ENCODE measurements at places on chromosomes 1 and 21.
A peak's percentile ranks its signal among the peaks of the same experiment; 100 is the strongest.

- no peak for DNase-seq
Measured at GRCh38 chr1:64948905-64949833, 17.2 kb downstream of the JAK1 start.

DNA sequence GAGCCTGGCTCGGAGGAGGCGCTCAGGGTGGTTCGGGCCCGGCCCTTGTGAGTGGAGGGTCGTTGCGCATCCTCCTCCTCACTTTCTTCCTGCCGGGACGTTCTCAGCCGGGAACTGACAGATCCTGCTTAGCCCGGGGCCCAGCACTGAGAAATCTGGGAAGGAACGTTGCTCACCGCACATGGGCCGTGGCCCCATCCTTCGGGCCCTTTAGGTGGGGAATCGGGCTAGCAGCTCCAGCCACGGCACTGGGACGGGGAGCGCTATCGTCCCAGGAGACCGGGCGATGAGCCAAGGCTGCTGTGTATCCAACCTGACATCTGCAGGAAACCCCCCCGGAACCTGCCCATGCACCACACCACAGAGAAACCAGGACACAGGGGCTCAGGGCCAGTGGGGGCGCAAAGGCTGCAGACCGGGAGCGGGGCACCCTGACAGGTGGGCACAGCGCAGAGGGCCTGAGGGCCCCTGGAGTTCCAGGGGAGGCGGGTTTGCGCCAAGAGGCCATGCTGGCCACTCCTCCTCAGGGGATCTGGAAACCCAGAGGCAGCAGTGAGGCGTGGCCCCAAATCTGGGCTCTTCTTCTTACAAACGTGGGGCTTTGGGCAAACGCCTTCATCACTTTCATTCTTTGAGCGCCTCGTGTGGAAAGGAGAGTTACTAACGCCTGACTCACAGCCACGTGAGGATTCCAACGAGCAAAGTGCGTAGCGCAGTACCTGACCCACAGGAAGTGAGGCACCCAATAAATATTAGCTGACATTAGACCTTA is at the start of gene SH2D5:
Gene SH2D5, minus strand, starts transcription at position 116 of the 772 bp plus-strand sequence. CDS start 4,659 bp downstream, outside the sequence.
- DNase-seq = peak; percentile 70

GRCh38 chr1:111513410-111514020 is 10.1 kb upstream of the ADORA3 start:
- DNase-seq = no peak

DNA sequence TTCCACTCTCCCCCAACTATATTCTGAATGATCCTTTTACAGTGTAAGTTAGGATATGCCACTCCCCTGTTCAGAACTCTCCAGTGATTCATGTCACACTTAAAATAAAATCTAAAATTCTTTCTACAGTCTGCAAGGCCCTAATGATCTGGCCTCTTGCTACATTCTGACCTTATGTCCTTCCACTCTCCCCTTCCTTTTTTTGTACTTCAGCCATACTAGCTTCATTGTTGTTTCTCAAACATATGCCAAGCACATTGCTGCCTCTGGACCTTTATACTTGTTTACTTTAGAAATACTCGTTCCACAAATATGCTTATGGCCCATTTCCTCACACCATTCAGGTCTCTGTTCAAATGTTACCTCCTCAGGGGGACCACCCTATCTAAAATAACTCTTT is 14.8 kb upstream of the PSMA5 start:
- DNase-seq = no peak

DNA sequence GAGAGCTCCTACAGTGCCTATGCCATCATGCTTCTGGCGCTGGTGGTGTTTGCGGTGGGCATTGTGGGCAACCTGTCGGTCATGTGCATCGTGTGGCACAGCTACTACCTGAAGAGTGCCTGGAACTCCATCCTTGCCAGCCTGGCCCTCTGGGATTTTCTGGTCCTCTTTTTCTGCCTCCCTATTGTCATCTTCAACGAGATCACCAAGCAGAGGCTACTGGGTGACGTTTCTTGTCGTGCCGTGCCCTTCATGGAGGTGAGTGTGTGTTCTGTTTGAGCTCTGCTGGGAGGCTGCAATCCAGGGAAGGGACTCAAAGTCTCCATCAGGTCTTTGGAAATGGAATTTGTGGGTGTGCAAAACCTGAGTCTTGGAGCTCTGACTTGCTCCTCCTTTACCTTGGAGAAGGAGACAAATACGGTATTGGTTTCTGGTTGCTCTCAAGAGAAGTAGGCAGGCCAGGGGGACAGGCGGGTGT is 658 bp downstream of the GPR37L1 start:
- no peak for DNase-seq

DNA sequence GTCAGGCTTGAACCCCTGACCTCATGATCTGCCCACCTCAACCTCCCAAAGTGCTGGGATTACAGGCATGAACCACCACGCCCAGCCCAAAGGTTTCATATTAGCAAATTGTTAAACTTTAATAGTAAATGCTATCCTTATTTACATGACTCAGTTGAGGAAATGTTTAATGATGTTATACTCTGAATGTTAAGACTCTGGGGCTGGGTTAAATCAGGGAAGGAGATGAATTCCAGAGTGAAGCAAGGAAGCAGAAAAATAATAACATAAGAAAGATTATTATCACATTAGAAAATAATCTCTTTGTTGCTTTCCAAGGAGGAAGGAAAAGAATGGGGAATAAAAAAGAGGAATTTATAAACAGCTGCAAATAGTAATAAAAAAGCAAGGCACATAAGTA is 105.3 kb downstream of the PTGS2 start:
- DNase-seq = no peak

DNA sequence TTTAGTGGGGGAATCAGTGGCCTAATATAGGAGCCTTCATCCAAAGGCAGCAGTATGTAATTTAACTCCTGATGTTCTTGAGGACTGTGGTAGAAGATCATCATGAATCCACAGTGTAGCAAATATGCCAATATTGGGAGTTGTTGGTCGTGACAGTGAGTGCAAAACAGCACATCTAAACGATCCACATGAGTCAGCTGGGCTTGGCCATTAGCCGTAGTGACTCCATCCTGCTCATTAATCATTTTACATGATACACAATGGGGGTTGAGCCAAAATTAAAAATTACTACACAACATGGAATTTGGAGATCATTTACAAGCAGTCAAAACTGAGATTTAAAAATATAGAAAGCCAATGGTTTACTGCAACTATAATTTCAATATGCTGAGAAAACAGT is 653.9 kb upstream of the CAMK1G start:
- no peak for DNase-seq

DNA sequence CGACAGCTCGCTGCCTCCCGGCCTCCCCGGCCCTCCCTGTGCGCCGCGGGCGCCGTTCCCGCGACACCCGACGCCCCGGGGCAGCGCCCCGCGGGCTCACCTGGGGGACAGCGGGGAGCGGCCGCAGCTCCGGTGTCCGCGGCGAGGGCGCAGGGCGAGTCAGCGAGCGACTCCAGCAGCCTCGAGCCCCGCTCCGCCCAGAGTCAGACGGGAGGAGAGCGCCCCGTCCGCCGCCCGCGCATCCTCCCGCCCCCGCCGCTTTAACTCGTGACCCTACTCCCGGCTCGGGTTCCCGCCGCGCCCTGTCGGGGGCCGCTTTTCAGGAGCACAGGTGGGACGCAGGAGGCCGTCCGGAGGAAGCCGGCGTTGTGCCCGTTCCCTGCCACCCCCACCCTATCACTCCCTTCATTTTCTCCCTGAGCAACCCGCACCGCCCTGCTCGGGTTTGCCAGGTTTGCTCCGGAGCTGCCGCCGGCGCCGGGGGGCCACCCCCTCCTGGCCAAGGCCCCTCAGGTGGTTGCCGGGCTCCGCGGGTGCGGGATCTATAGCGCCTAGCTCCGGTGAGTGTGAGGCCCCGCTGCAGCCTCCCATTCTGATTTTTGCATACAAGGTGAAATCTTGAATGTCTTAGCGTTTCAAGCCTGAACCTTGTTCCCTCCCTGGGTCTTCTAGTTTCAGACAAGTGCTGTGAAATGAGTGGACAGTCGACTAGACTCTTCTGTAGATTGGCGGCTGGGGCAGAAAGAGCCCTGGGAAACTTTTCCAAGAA is at the start of gene MCOLN3:
Gene MCOLN3, minus strand, starts transcription at position 205 of the 769 bp plus-strand sequence. CDS start 3,140 bp downstream, outside the sequence.
- peak; percentile 31 for DNase-seq

DNA sequence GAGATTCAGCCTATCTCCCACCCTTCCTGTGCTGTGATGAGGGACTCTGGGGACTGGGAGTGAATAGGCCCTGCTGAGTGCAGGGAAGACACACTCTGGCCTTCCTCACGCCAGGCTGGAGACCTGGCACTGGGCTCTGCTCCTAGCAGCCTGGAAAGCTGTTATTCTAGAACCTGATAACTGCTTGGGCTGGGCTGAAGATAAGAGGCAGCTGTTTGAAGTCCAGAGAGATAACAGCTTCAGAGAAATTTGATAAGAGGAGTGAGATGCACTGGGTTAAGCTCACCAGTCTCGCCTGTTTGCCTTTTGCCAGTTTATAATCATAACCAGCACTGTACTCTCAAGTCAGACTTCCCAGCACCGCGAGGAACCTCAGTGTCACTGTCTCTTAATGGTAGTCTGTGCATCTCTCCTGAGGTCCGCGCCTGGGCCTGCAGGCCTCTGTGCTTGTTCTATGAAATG is 46.6 kb upstream of the GPR37L1 start:
- DNase-seq = no peak

Data from HuH-7 (cell line).